ENCODE measurements at places on chromosomes 16 and 17.

DNA sequence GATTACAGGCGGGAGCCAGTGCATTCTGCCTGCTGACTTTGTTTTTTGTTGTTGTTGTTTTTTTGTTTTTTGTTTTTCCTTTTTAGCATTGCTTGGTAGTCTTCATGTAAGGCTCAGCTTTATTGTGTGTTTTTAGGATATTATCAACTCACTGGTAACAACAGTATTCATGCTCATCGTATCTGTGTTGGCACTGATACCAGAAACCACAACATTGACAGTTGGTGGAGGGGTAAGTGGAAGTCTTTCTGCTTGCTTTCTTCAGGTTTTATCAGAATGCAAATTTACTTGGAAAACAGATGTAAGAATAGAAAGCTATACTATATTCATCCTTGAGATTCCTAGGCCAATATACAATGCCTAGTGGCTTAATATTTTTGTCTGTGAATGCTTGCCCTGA, 3.3 kb upstream of the CMTM1 start:
- peak; percentile 17 for DNase-seq

GRCh38 chr17:29698019-29698777, 75.5 kb upstream of the CORO6 start:
- no peak for DNase-seq

DNA sequence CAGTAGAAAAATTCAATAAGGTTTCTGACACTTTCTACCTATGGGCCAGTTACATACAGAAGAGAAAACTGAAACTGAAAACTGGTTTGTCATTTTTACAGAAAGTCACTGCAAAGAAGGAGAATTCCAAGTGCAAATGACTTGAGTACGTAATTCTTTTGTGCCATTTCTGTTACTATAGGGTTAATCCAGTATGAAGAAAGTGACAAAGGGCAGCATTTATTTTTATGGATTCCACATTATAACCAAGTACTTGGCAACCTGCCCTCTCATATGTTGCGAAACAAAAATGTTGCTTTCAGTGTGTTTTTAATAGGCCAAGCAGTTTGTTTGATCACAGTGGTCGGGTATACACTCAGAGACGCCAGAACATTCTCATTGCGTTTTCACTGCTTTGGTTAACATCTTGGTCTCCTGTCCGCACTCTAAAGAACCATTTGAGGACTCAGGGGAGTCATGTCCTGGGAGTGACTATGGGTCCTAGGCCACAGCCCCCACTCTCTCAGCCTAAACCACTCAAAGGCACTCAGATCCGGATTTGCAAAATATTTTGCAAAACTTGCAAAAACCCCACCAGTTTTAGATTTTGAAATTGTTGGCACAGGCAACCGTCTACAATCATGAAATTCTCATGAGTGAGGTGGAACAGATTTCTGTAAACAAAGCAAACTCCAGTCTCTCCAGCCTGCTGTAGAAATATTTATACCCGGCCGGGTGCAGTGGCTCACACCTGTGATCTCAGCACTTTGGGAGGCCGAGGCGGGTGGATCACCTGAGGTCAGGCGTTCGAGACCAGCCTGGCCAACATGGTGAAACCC, 15.4 kb upstream of the HELZ start:
- DNase-seq, result no peak

- no peak for DNase-seq
These were observed 4.1 kb downstream of the FAM171A2 start for GRCh38 chr17:44359458-44360143.

- DNase-seq, result no peak
These were observed 14.1 kb upstream of the NGFR start for GRCh38 chr17:49480836-49481615.

- DNase-seq, result no peak
These were observed 119.3 kb upstream of the WSCD1 start for GRCh38 chr17:5950878-5951277.

GRCh38 chr16:59688006-59688405, 953.9 kb upstream of the GOT2 start:
- DNase-seq, result no peak

Measured in activated CD4-positive, alpha-beta T cell treated with anti-CD3 and anti-CD28 coated beads, Interleukin-2, Interleukin-4, amounts not matched to agents 100 ng/mL and 50 ng/mL, durations not matched to agents 16 hours and 8 hours (primary cell).